Activated naive CD4-positive, alpha-beta T cell (primary cell): ENCODE measurements at places on chromosomes 7 and 10.

DNA sequence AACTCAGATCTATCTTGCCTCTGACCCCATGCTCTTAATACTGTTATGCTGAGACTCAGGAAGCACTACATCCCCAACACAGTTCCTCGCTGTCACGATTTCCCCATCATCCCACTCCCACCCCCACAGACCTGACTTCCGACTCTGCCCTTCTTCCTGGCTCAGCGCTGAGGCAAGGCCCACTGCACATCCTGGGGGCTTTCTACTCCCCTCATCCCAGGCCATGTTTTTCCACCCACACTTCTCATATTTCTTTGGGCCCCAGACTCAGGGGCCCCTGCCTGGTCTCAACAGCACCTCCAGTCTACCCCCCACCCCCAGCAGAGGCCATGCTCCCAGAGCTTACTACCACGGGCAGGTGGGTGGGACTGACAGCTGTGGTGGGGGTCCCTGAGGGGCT, 7.7 kb upstream of the NDST2 start:
- DNase-seq, result no peak

DNA sequence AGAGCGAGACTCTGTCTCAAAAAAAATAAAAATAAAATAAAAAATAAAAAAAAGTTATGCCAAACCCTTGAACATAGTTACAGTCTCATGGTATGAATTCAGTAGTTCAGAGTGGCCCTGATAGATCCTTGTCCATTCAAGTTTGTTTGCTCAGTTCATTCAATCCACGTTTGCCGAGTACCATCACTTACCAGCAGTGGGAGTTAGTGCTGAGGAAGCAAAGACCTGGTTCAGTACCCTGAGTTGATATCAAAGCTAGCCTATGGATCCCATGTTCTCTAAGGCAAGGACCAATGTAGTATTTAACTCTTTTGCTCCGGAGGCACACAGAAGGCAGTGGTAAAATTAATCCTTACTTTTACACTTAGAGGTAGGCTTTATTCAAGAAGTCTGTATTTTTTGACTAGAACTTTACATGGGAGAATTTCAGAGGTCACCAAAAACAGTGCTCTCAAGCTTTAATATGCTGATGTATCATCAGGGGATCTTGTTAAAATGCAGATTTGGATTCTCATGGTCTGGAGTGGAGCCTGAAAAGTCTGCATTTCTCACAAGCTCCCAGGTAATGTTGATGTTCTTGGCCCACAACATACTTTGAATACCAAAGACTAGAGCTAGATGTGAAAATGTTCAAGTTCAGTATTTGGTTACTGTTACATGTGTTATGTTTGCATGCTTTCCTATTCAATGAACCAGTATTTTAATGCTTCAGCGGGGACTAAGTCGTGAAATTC, 38.1 kb upstream of the HBP1 start:
- DNase-seq, result no peak

- no peak for DNase-seq
Measured at GRCh38 chr7:151742713-151743480, 134.0 kb downstream of the PRKAG2 start.

- no peak for DNase-seq
Measured at GRCh38 chr7:113128031-113128430, 9.7 kb upstream of the SMIM30 start.

GRCh38 chr10:70442332-70442988, 979 bp upstream of the NODAL start:
- no peak for DNase-seq

- DNase-seq, result no peak
Measured at GRCh38 chr7:50298811-50299562, 5.5 kb upstream of the IKZF1 start.
